ENCODE measurements at places on chromosomes 4 and X.

- no peak for DNase-seq
Measured at GRCh38 chrX:13499736-13500135, 69.7 kb upstream of the EGFL6 start.

DNA sequence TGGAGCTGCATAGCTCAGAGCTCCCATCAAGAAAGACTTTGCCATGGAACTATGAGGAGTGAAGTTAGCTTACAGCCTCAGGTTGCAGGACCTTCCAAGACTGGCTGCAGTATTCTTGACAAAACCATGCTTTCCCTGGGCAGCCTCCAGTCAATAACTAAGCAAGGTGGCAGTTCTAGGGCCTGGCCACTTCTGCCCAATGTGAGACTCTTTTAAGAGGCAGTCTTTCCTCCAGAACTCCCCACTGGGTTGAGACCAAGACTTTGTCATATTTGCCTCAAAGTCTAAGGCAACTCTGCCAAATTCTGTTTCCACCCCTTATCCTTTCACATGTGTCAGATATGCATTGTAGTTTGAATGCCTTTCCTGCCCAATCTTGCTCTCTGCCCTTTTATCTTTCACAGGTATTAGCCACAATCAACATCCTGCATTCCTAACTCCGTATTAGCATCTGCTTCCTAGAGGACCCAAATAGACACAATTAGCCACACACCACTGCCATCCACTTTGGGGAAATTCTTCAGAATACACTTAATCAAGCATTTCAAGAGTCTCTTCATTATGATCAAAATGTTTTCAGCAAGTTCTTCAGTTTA, 17.7 kb upstream of the SLC25A43 start:
- no peak for DNase-seq

DNA sequence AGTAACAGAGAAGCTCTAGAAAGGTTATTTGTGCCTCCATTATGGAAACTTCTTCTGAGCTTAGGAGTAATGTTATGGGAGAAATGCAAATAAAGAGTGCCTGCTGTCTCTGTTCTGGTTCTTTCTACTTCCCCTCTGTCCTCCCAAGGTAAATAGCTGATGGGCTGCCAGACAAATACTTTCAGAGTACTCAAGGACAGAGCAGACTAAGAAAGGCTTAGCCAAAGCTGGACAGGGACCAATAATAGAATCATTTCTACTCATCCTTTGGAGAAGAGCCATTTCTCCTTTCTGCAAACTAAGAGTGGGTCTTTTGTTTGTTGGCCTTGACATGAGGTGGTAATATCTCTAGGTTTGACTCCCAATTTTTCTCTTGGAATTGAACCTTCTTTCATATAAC, 136.1 kb downstream of the MID1IP1 start:
- DNase-seq: no peak

GRCh38 chrX:2647627-2648026, 43.5 kb upstream of the CD99 start:
- DNase-seq: no peak

DNA sequence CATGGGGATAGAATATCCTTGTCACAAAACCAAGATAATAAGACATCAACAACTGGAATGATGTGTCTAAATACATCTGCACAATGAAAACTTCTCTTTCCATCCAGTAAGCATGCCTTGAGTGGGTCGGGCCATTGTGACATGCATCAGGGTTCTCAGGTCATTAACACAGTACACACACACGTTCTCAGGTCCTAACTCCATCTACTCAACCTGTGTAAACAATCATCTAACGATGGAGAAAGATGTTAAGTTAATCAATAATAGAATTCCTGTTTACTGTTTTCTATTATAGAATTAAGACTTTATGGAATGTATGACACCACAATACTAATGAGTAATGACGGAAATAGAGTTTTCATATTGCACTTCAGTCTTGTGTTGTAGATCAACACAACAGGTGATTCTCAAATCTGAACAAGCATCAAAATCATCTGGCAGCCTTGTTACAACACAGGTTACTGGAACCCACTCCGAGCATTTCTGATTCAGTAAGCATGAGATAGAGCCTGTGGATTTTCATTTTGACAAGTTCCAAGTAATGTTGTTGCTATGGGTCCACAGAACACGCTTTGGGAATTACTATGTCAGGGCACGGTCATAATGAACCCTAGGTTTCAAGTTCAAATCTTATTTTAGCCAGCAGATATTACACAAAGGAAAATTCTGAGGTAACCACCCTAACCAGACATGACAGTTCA, 315.8 kb upstream of the TEX13C start:
- no peak for DNase-seq

DNA sequence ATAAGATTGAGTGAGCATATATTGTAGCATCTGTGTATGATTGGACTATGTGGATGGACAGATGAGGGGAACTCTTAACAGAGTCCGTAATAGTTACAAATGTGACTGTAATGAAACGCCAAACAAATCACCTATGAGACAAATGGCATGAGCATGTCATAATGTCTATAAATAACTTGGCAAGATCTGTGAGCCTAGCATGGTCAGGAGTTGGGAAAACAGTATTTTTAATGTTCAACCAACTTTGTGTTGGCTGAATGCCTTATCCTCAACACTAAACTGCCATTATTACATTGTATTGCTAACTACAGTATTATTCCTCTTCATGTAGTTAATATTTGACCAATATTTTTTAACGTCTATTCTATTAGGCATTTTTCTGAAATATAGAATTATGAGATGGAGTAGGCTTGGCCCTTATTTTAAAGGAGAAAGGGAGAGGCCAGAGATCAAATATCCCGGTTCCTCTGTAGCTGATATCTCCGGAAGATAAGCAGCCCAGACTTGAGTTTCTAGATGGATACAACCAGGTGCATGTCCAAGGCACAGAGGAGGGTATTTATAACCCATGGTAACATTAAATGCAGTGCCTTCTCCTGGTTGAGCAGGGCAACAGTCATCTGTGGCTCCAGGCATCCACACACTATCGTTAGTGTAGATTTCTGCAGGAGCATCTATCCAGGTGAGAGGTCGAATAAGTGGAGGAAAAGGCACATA, 32.7 kb downstream of the PF4 start:
- DNase-seq: no peak

GRCh38 chr4:13881892-13882291, 254.4 kb upstream of the BOD1L1 start:
- DNase-seq: no peak

GRCh38 chrX:331151-331824, 12.7 kb upstream of the GTPBP6 start:
- peak; percentile 63 for DNase-seq

DNA sequence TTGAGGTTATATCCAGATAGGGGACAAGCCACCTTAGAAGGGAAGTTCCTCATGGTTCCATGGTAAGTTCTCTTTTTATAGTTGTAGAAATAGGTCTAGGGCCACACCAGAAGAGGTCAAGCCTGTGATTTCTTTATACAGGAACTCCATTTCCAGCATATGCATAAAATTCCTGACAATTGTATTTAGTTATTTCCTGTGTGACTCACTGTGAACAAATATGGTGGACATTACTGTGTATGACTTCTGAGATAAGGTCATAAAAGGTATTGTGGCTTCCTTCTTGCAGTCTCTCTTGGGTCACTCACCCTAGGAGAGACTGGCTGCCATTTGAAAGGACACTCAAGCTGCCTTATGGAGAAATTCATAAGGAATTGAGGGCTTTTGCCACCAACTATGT, 2.2 kb upstream of the C4orf36 start:
- peak; percentile 37 for DNase-seq

DNA sequence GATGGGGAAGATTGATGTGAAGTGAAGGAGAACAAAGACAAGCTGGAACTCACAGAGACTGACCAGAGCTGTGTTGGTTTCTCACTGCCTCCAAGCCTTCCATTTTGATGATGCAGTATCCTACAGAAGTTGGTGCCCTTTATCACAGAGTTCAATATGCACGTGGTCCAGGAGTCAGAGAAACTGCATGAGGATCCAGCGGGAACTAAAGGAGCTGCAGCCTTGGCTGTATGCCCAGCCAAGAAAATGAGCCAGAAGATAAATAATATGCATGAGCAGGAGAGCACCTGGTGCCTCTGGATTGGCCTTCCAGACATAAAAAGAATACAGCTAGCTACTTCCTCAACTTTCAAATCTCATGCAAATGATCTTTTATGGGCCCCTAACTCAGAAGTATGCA, 44.3 kb upstream of the DCLK2 start:
- peak; percentile 80 for DNase-seq

DNA sequence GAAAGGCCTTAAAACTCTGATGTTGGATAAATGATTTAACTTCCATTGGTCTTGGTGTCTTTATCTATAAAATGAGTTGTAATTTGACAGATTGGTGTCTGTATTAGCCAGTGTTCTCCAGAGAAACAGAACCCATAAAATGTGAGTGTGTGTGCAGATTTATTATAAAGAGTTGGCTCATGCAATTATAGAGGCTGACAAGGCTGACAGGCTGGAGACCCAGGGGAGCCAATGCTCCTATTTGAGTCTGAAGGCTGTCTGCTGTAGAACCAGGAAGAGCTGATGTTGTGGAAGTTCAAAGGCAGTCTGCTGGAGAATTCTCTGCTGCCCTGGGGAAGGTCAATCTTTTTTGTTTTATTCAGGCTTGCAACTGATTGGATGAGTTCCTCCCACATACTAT, 131.7 kb downstream of the SLC4A4 start:
- DNase-seq: no peak

DNA sequence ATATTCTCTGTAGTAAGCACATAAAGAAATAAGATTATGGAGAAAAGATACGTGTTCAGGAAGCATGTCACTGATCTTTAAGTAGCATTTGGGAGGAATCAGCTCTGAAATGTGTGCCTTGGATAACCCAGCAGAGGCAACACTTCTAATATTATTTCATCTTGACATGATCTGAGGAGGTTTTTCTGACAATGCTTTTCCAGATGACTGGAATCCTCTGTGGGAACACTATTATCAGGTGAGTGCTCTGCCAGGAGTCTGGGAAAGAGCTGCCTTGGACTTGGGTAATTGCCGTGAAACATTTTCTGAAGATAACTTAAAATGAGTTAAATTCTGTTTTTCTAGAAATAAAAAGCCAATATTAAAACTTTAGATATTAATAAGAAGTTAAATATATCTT, 78.2 kb upstream of the QRFPR start:
- DNase-seq: no peak

DNA sequence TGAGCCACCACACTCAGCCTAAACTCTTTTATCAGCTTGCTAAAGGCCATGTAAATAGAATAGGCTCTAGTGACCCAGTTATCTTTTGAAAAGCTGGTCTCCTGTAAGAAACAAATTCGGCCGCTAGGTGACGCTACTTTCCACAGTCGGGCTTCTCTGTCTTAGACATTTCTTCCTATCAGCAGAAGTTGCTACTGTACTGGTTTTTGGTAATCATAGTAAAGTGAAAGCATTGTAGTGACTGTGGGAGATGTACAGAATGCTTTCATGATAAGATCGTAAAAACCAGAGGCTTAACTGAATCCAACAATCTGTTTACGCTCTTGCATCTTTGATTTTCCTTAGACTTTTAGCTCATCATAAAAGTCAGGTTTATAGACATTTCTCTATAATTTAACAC, 82.6 kb downstream of the GK start:
- peak; percentile 49 for DNase-seq

GRCh38 chr4:15130441-15130840, 128.2 kb downstream of the CPEB2 start:
- no peak for DNase-seq

All from fibroblast of upper back skin (primary cell).